Activated naive CD4-positive, alpha-beta T cell (primary cell): ENCODE measurements at places on chromosomes 2 and 18.

DNA sequence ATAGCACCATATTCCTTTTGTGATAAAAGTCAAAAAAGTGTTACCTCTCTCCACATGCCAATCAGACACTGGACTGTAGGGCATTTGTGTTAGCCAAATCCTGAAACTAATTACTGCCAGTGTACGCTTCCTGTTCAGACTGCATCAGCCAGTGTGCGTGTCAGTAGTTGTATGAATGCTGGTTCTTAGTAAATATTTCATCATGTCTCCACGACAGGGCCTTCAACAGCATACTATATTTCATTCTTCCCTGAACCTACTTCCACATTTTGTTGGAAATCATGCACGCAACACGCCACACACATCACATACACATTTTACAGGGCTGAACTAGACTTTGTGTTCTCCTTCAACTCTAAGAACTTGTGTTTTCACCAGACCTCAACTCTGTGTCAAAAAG is 77.5 kb downstream of the EPB41L3 start:
- no peak for DNase-seq

DNA sequence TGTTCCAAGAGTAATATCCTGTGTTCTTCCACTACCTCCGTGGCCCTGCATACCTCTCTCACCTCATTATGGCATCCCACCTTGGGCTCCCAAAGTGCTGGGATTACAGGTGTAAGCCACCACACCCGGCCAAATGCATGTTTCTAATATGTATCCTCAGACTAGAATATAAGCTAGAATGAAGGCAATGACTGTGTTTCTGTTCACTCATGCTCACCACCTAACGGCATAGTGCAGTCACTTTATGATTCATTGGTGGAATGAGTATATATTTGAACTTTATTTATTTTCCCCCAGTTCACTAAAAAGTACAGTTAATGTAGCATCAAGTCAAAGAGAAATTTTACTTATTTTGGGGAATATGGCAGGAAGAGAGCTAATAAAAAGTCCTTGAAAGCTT is 11.3 kb downstream of the PIGN start:
- DNase-seq = no peak

GRCh38 chr2:234448506-234449184 is 48.2 kb downstream of the ARL4C start:
- DNase-seq = no peak

DNA sequence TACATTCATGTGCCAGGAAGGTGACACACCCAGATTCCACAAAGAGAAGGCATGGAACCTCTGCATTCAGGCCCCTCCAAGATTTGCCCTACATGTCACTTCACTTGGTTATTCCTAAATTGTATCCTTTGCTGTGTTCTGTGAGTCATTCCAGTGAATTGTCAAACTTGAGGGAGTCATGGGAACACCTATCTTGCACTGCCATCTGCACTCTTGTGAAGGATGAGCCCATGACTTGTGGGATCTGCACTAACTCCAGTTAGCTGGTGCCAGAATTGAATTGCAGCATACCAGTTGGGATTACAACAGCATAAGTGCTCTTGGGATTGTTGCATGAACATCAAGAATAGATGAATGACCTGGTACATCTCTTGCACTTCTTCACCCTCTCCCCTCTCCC is 1288.0 kb upstream of the ZEB2 start:
- DNase-seq = no peak

DNA sequence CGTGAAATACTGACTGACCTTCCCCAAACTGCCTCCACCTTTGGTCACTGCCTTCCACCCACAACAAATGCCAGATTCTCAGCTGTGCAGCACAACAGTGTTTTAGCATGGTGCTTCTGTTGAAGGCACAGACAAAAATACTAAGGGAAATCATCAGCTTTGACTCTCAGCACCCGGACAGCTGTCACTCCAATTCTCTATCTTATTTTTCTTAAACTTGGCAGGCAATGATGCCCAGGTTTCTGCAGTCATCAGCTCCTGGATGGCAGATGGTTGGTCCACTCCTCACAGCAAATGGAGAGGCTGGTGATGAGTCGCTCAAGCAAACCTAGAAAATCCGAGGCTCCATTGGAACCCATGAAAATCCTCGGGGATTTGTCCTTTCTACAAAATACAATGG is 2.9 kb upstream of the FAM124B start:
- no peak for DNase-seq

DNA sequence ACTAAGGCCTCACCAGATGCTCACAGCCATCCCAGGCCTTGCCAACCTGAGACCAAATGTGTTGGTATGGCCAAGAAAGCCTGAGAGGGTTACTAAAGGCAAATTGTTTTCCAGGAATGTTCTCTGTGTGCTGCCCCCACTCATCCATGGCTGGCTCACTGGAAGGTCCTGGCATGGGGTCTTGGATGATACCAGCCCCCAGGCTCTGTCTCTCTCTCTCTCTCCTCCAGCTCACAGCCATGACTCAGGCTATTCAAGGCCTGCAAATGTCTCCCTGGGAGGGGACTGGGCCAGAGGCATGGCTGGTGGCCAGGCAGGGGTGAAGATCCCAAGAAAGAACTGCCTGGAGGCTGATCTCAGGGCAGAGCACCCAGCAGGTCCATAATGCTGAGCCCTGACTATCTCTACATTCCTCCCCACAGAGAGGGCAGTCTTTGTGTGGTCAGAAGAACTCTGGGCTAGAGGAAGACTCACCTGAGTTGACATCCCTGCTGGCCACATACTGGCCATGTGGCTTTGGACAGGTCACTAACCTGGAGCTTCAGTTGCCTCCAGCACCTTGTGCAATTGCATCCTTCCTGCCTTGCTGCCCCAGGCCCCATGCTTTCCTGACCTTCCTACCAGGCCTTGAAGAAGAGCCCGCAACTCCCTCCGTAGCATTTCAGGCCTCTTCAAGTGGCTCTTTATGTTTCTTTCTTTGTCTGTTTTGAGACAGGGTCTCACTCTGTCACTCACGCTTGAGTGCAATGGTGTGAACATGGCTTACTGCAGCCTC is 150.4 kb downstream of the ZFP36L2 start:
- no peak for DNase-seq

DNA sequence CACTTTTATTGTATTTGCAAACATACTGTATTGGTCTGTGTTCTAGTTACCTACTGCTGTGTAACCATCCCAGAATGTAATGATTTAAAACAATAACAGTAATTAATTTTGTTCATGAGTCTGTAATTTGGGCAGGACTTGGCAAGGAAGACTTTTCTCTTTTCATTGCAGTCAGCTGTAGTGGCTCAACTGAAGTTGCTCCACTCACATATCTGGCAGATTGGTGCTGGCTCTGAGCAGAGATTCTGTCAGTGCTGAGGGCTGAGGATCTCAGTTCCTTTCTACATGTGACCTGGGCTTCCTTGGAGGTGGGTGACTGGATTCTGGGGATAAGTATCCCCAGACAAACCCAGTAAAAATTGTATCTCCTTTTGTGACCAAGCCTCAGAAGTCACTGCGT is 26.6 kb downstream of the PTPN4 start:
- DNase-seq = no peak

- no peak for DNase-seq
These were observed 804.4 kb upstream of the CELF4 start for GRCh38 chr18:38369772-38370690.

DNA sequence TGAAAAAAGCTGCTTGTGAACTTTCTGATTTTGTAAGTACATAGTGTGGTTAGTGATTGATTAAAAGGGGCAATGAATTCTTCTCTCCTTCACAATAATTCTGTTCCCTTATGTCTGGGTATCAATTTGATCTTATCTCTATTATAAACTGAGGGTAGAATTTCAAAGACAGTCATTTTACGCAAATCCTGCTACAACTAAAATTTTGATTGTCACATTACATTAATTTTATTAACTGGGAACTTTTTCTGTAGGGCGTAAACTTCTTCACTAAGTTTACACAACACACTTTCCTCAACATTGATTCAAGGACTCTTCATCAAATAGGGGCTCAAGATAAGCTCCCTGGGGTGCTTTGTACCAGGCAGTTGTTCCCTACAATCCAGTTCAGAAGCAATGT is 5.0 kb upstream of the SLC8A1 start:
- no peak for DNase-seq

DNA sequence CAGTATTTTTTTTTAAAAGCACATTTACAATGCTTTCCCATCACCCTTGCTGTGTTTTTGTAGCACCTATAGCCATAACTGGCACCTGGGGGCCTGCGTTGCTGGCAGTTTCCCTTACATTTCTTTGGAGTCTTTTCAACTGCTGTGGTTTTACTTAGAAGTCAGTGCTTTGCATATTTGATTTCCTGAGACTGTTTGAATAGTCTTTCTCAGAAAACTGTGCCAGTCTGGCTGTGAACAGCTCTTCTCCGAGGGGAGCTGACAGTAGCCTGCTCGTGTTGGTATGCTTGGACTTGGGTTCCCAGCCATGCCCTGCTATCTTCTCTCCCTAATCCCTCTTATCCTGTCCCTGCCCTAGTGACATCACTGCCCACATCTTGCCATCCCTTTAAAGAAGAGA is 81.5 kb downstream of the DPP4 start:
- no peak for DNase-seq
